NCI-H1417 treated with DMSO at 0.1 percent for 48 hours (cell line): ENCODE measurements at places on chromosomes 7 and 10.

DNA sequence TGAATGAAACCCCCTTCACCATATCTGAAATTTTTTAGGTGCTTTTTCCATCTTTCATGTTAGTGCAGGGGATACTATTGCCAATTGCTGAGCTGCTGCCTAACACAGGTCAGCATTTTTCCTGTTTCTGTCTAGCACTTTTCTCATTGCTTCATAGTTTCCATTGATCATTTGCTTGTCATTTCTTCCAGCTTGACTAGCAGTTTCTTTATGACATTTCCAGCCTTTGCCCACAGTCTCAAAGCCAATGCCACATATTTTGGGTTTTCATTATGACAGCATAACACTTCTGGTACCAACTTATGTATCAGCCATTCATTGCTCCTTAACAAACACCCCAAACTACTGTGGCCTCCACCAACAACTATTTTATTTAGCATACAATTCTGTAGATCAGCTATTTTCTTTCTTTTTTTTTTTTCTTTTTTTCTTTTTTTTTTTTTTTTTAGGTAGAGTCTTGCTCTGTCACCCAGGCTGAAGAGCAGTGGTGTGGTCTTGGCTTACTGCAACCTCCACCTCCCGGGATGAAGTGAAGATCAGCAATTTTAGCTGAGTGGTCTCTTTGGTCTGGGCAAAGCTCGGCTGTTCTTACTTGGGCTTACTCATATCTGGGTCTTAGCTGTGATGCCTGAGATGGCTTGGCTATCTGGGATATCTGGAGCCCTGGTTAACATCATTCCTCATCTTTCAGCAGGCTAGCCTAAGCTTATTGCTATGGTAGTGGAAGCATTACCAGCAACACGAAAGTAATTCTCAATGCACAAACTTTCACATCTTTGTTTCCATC, 102.3 kb downstream of the EPC1 start:
- DNase-seq = no peak

DNA sequence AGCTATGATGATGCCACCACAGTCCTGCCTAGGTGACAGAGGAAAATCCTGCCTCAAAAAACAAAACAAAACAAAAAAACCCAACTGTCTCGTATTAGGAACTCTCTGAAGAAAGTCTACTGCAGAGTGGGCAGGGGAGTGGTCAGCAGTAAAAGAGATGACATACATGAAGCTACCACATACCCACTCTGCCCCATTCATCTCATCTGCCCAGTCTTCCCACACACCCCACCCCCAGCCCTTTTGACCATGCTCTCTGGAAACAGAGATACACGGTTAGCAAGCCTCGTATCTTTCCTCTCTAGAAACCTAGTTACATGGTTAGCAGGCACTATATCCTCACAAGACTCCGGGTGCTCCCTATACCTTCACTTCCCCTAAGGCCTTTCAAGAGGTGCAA, 8.3 kb downstream of the SLC37A3 start:
- DNase-seq = no peak

GRCh38 chr7:22008087-22008486, 62.4 kb upstream of the CDCA7L start:
- DNase-seq = no peak

DNA sequence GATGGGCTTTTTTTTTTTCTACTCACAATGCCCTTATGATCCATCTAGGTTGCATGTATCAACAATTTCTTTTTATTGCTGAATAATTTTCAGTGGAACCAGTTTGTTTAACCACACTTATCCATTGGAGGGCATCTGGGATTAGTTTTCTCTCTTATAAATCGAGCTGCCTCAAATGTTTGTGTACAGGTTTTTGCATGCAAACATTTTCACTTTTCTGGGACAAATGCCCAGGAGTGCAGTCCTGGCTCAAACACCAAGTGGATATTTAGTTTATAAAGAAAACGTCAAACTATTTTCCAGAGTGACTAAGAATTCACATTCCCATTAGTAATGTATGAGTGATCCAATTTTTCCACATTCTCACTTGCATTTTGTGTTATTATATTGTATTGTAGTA, 313.4 kb downstream of the CXCL12 start:
- no peak for DNase-seq

- DNase-seq = no peak
Observed at GRCh38 chr7:99141841-99142726, 1.8 kb downstream of the SMURF1 start.

GRCh38 chr7:127885843-127886242, 145.4 kb downstream of the LRRC4 start:
- no peak for DNase-seq

- DNase-seq = no peak
Observed at GRCh38 chr7:16939161-16939560, 57.4 kb upstream of the AGR3 start.

- DNase-seq = no peak
Observed at GRCh38 chr10:97356318-97356914, 21.9 kb upstream of the FRAT2 start.
